ENCODE measurements at places on chromosomes 3 and 15.

DNA sequence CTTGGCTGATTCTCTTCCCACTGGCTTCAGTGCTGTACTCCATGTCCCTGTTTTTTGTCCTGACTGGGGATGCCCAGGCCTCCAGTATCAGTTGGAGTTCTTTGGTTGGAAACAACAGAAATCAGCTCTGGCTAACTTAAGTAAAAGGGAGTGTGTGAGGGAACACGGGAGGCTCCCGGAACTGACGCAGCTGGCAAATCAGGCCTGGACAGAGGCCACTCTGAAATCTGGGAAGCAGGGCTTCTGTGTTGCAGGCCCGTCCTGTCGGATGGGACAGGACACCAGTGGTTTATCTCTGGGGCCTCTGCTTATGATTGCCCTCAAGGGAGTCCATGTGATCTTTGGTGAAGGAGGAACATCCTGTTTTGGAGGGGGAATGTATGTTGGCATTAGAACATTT is 124.3 kb downstream of the CHCHD6 start:
- DNase-seq = no peak

- peak; percentile 61 for DNase-seq
These were observed 19.8 kb downstream of the CFAP92 start for GRCh38 chr3:128973988-128974564.

- DNase-seq = no peak
These were observed 118.6 kb upstream of the NR2E3 start for GRCh38 chr15:71691458-71692417.

GRCh38 chr3:194623449-194624290 is 9.5 kb downstream of the TMEM44 start:
- DNase-seq = no peak

GRCh38 chr3:112740835-112741234 is 99.9 kb upstream of the CCDC80 start:
- no peak for DNase-seq

GRCh38 chr3:127052121-127052561 is 69.2 kb downstream of the PLXNA1 start:
- no peak for DNase-seq

- no peak for DNase-seq
These were observed 57.8 kb downstream of the ZNF621 start for GRCh38 chr3:40582401-40583027.
